ENCODE measurements at places on chromosomes 11 and 22.
A peak's percentile ranks its signal among the peaks of the same experiment; 100 is the strongest.

DNA sequence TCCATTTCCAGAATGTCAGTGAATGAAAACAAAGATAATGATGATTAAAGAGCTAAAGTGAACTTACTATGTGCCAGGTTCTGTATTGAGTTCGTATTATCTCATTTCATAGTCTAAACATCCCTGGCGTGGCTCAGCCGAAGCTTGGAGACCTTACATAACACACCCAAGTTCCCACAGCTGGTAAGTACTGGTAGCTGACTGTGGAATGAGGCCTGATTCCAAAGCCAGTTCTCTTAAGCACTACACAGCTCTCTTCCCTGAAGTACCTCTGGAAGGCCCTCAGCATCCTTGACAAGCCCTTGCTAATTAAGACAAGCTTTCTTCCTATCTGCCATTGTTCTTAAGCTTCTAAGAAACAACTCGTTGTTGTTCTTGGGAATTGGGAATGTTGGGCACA is 28.6 kb upstream of the NCAM1 start:
- no peak for DNase-seq

GRCh38 chr11:13955971-13956421 is 6.5 kb upstream of the SPON1 start:
- peak; percentile 41 for DNase-seq

- DNase-seq, result no peak
These were observed 12.1 kb upstream of the CHORDC1 start for GRCh38 chr11:90234977-90235376.

GRCh38 chr11:75845324-75845723 is 30.3 kb downstream of the UVRAG start:
- DNase-seq, result no peak

- no peak for DNase-seq
These were observed 5.3 kb upstream of the PDGFB start for GRCh38 chr22:39250131-39250530.
